Stimulated activated CD4-positive, alpha-beta T cell treated with anti-CD3 and anti-CD28 coated beads, Interleukin-1b, Interleukin-23, amount 100 ng/mL, for 1 hour (primary cell): ENCODE measurements at places on chromosomes 13 and 19.

DNA sequence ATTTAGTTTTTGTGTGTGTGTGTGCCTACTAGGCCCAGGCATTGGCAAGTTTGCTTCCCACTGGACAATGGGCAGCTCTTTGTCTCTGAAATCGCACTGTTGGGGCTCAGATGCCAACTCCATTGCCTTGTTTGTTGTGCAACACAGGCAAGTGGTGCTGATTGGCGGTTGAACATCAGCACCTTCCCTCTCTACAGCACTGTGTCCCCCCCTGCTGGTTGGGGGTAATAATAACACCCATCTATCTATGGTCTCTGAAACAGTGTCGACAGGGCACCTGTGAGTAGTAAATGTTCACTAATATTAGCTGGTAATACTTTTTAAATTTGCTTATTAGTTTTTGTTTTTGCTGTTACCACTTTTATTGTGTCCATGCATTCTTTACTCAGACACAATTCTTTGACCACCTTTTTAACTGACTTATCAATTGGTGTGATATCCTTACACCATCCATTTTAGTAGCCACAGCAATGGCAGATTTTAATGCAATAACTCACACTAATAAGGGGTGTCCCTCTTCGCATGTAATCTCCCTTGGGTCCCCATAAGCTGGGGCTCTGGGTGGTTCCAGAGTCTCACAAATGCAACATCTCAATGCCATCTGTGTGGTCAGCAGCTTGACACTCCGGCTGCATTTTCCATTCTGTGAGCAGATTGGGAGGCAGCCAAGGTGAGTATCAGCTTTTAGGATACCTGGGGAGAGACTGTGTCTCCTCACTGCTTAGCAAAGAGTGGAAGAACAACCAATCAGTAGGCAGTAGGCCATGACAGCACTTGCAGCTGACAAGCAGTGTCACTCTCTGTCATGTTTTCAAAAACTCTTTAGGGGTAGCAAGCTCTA lies 47.7 kb upstream of the UQCRFS1 start:
- no peak for DNase-seq

DNA sequence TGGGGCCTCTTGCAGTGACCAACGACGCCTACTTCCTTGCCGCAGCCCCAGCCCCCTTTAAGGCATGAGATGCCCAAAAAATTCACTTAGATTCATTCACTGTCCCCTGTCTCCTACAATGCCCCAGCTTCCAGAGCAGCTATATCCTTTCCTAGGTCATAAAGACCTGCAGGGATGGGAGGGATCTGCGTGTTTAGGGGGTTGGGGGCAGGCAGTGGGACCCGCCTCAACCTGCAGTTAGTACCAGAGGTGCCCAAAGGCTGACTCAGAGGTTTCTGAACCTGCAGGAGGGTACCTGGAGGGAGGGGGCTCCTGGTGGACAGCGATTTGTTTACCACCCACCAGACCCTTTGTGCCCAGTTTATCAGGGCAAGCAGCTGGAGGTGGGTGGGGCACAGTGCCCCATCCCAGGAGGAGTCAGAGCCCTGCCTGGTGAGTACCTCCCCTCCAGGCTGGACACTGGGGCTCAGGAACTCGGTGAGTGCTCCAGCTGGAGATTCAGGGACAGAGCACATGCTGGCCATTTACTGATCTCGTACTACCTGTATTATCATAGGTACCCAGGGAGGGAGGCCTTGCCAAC lies 10.1 kb downstream of the RPS28 start:
- no peak for DNase-seq

DNA sequence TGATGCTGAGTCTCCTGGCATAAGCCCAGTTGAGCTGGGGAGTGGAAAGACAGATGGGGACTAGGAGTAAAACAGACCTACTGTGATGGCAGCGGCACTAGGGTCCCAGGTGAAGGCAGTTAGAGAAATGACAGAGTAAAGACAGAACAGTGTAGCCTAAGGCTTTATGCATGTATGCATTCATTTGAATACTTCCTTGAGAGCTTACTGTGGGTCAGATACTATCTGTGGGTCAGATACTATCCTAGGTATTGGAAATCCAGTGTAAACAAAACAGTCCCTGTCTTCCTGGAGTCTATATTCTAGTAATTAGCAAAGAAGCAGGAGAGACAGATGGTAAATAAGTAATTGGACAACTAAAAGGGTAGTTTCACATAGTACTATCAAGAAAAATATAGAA lies 73.7 kb upstream of the LRCH1 start:
- no peak for DNase-seq

DNA sequence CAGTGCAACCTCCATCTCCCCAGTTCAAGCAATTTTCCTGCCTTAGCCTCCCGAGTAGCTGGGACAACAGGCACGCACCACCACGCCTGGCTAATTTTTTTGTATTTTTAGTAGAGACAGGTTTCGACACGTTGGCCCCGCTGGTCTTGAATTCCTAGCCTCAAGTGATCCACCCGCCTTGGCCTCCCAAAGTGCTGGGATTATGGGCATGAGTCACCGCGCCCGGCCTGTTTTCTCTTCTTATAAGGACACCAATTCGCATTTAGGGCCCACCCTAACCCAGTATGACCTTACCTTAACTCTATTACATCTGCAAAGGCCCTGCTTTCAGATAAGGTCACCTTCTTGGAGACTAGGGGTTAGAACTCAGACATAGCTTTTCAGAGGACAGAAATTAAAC lies 35.1 kb downstream of the TMEM161A start:
- DNase-seq, result no peak

- DNase-seq, result no peak
These were observed 337.6 kb downstream of the SLITRK6 start for GRCh38 chr13:85461621-85462020.

DNA sequence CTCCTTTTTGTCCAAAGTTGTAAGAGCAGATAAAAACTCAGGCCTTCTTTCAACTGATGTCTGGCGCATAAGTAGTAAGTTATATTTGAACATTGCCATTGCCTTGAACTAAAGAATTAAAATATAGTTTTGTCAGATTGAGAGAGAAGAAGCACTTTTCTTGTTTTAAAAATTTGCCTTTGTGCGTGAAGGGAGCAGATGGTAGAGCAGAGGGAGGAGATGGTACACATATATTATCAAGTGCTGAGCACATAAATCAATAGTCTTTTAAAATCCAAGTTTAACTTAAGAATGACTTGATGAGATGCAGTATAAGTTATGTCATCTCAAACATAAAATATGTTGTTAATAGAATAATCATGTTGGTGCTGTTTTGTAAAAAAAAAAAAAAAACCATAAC lies 504.6 kb upstream of the KLHL1 start:
- no peak for DNase-seq

- no peak for DNase-seq
These were observed 118.7 kb upstream of the SOX1 start for GRCh38 chr13:111948281-111948680.

DNA sequence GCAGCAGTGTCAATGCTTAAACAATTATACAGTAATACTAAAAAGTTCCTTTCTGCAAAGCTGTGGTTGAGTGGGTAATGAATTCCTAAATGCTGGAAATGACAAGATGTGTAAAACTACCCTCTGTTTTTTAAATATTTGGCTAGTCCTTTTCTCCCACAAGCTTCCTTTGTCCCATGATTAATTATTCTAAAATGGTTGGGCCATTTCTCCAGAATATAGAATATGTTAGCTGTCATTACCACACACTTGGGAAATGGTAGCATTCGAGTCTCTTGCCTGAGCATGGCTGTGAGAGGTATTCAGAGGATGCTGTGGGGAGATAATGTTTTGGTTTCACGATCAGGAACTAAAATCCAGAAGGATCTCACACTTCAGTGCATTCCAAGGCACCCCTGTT lies 1185.8 kb downstream of the UQCRFS1 start:
- no peak for DNase-seq

DNA sequence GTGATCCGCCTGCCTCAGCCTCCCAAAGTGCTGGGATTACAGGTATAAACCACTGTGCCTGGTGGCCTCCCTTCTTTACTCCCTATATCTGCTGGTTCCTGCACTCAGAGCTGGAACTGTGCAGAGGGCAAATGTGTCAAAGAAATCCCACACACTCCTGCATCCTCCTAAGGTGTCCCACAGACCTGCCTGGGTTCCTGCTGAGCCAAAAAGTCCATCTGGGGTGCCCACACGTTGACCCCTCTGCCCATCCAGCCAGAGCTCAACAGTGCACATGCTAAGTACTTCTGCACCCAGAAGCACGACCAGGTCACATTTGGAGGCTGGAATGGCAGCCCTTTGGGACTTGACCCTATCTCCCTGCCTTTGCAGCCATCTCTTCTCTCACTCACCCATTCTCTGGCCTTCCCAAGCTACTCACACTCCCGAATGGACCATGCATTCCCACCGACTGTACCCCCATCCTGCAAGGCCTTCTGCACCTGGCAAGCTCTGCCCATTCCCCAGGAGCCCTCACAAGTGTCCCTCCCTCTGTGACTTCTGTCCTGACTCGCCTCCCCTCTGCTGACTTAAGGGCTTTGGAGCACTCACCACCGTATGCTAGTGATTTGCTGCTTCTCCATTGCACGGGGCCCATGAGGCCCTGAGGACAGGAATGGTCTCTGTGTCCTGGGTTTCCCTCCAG lies 152.1 kb downstream of the KCTD15 start:
- DNase-seq, result no peak

GRCh38 chr13:112183532-112184090 lies 116.7 kb downstream of the SOX1 start:
- DNase-seq, result no peak

- DNase-seq, result no peak
These were observed 48.5 kb downstream of the CELF5 start for GRCh38 chr19:3272952-3273351.

- no peak for DNase-seq
These were observed 52.0 kb downstream of the EPS15L1 start for GRCh38 chr19:16419669-16420335.

- no peak for DNase-seq
These were observed 7.0 kb downstream of the PGLYRP1 start for GRCh38 chr19:46015687-46016425.

GRCh38 chr19:32866061-32866460 lies 3.5 kb downstream of the SLC7A9 start:
- DNase-seq, result no peak

- DNase-seq, result no peak
These were observed 4.0 kb upstream of the HCN2 start for GRCh38 chr19:585551-586110.

DNA sequence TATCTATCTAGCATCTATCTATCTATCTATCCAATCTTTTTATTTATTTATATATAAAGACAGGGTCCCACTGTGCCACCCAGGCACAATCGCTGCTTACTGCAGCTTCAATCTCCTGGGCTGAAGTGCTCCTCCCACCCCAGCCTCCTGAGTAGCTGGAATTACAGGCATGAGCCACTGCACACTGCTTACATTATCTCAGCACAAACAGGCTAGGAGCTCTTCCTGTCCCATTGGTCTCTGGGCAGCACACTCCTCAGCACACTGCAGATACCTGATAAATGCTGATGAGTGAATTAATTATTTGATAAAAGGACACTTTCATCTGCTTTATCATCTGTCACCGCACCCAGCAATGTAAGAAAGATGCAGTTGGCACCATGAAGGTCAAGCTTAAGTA lies 16.1 kb downstream of the ZNF562 start:
- DNase-seq, result no peak

GRCh38 chr13:34162544-34162933 lies 344.6 kb downstream of the RFC3 start:
- no peak for DNase-seq

GRCh38 chr19:55223291-55224037 lies 5.1 kb downstream of the TMEM86B start:
- DNase-seq, result no peak

GRCh38 chr13:32984857-32985626 lies 31.2 kb upstream of the KL start:
- no peak for DNase-seq

DNA sequence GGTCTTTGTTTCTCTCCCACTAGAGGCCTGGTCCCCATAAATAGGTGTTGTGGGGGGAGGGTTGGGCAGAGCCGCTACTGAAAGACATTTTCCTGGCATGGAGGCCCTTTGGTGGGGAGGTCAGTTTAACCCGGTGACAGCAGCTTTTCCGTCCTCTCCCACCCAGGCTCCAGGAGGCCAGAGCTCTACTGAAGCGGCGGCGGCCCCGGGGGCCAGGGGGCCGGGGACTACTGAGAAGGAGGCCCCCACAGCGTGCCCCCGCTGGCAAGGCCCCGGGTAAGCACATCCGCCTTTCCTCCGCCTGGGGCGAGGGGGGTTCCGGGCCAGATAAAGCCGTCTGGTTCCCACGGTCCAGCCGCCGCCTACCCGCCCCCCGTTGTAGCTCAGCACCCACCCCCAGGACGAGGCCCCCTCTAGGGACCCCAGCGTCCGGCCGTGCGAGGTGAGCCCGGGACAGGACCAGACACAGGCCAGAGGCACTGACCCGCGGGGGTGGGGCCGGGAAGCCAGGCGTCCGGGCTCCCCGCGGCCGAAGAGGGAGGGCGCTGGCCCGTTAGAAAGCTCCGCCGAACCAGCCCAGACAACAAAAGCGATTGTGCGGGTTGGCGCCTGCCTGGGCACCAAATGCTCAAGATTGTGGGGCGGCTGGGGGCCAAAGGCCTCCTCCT lies 1.1 kb upstream of the LTBP4 start:
- DNase-seq, result no peak

GRCh38 chr13:81986308-81986707 lies 1645.4 kb upstream of the SPRY2 start:
- no peak for DNase-seq

DNA sequence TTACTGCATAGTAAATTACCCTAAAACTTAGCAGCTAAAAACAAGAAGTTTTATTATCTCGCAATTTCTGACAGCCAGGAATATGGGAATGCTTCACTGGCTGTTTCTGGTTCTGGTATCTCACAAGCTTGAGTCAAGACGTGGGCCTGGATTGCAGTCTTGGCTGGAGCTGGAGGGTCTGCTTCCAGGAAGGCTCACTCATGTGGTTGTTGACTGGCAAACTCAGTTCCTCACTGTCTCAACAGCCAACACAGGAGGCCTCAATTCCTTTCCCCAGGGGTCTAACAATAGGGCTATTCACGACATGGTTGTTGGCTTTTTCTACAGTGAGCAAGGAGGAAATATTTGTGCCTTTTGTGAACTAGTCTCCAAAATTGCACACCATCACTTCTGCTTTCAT lies 146.3 kb downstream of the GPC5 start:
- no peak for DNase-seq
